ENCODE measurements at places on chromosomes 16 and 17.

GRCh38 chr17:48012151-48012520 lies 25.5 kb downstream of the COPZ2 start:
- DNase-seq: no peak

DNA sequence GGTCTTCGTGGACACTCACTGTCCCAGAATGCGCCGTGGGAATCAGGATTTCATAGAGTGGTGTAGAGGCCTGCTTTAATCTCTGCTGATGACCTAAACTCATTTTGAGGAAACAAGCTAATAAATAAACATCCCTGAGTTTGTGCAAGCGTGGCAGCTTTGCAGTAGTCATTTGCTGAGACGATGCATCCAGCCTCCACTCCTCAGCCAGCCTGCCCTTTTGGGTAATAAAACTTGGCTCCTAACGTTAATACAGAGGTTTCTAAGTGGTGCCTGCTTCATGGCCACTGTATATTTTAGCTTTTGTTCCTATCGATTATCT lies 1.3 kb downstream of the DGKE start:
- no peak for DNase-seq

GRCh38 chr17:82399041-82399441 lies 19.1 kb upstream of the HEXD start:
- DNase-seq: no peak

DNA sequence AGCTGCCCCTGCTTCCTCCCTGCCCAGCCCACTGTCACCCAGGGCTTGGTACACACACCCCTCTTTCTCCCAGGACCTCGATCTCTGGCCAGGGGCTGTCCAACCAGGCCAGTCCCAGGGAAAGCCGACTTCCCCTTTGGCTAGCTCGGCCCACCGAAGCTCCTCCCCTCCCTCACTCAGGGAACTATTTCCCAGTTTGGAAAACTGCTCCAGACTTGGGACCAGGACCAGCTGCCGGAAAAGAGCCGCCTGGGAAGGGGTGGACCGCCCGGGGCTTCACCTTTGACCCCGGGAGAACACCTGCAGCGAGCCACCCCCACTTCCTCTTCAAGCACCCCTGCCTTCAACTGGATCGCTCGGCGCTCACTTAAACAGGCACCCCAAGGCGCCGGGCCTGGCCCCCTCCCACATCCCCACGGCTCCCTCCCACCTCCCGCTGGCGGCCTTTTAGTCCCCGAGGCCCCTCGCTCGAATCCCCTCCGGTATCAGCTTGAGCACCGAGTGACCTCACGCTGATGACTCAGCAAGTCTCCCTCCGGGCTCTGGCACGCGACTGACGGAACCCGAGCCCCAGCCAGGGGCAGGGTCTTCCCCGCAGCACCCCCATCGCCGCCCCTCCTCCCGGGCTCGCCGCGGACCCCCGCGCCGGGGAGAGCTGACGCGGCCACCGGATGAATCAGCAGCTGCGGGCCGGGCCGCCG lies 934 bp downstream of the MAFG start:
- no peak for DNase-seq

- no peak for DNase-seq
Observed at GRCh38 chr16:12971241-12971640, 69.8 kb downstream of the SHISA9 start.

GRCh38 chr16:56305956-56306565 lies 114.8 kb downstream of the GNAO1 start:
- no peak for DNase-seq
